ENCODE measurements at places on chromosomes 13 and 19. TPM values are rescaled to one million over a fixed set of nuclear protein-coding genes. Genes with fewer than 3 reads are reported as not detected.

GRCh38 chr19:23070353-23071146 lies 46.3 kb upstream of the ZNF730 start:
- peak; percentile 51 for DNase-seq

DNA sequence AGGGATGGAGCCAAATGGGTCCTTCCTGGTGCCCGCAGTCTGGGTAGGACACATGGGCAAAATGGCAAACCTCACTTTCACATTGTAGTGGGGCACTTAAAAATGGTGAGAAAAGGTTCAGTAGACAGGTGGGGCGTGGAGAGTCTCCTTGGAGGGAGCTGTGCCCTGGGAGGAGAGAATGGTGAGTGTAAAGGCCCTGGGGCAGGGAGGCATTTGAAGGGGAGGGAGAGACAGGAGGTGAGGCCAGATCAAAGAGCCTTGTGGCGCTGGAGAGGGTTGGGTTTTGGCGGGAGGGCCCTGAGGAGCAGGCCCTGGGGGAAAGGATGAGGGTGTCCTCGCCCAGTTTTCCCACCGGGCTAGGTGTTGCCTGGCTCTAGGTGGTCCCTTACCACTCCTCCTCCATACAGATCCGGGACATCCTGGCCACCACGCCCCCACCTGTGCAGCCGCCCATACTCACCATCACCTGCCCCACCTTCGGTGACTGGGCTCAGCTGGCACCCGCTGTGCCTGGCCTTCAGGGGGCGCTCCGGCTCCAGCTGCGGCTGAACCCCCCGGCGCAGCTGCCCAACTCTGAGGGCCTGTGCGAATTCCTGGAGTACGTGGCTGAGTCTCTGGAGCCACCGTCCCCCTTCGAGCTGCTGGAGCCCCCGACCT lies 6.3 kb downstream of the MAP1S start:
- DNase-seq: no peak

GRCh38 chr19:12784871-12785430 lies 6.3 kb upstream of the JUNB start:
- DNase-seq: no peak

DNA sequence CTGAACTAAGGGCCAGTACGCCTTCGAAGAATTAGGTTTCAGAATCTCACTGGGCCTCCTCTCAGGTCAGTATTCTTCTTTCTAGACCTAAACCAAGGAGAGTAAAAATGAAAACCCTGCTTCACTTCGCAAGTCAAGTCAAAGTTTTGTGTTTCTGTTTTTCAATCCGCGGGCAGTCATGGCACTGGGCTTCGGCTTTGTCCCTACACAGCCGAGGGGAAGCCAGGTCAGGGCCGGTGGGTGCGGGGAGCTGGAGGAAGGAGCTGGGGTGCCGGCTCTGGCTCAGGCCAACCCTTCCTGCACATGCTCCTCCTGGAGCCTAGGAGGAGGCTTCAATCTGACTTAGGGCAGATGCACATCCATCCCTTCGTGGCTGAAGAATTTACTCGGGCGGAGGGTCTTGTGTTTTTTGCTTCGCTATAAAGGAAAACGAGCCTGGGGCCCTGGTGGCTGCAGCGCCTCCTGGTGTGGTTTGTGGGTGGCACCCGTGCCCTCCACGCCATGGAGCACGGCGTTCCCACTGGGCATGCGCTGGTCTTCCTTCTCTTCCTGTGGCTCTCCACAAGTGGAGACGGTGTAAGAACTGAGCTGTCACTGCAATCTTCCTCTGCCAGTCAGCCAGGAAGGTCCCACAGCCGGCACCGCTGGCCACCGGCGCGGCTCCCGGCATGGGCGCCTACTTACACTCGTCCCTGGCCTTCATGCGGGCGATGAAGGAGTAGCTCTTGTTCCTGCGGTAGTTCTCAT lies 22.5 kb downstream of the C19orf44 start:
- DNase-seq: no peak

IGFL2 gene
- total RNA-seq: not detected
